Muscle of back (tissue), 13 donors: ENCODE measurements at places on chromosomes 1 and 21. TPM values are rescaled to one million over a fixed set of nuclear protein-coding genes. Genes with fewer than 3 reads are reported as not detected.
A peak's percentile ranks its signal among the peaks of the same experiment; 100 is the strongest.

The RIPK4 gene
- 0.46 TPM for polyA plus RNA-seq

GRCh38 chr1:6108937-6109614 lies 63.4 kb downstream of the KCNAB2 start:
- DNase-seq: no peak

DNA sequence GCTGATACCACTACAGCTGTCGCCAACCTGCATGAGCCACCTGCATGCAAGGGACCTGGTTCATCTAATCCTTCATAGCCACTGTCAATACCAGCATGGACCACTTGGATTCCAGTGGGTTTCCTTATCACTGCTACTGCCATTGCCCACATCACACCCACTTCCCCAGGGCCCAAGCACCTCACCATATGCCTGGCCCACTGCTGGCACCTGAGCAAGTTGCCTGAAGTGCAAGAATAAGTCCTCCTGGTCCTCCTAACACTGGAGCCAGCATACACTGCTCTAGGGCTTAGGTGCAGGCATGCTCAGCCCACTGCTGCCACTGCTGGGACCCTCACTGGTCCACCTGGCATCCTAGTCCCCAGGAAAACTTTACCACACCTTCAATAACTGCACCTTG lies 1136.8 kb upstream of the ADGRL4 start:
- no peak for DNase-seq

GRCh38 chr1:117067533-117068370 lies 7.6 kb downstream of the TTF2 start:
- peak; percentile 57 for DNase-seq

DNA sequence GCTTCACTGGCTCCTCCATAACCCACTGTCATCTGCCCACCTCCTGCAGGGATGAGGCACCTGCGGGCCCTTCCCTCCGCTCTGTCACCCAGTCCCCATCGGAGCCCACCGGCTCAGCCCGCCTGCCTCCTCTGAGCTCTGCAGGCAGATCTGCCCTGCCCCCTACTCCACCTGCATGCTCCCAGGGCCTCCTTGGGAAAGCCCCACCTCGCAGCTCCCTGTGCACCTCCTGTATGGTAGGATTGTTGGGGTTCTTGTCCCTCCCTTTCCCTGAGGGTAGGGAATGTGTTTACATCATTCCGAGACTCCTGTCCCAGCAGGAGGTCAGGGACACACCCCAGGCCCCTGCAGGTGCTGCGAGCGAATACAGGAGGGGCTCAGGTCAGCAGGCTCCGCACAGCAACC lies 50.5 kb downstream of the SIK1 start:
- no peak for DNase-seq

DNA sequence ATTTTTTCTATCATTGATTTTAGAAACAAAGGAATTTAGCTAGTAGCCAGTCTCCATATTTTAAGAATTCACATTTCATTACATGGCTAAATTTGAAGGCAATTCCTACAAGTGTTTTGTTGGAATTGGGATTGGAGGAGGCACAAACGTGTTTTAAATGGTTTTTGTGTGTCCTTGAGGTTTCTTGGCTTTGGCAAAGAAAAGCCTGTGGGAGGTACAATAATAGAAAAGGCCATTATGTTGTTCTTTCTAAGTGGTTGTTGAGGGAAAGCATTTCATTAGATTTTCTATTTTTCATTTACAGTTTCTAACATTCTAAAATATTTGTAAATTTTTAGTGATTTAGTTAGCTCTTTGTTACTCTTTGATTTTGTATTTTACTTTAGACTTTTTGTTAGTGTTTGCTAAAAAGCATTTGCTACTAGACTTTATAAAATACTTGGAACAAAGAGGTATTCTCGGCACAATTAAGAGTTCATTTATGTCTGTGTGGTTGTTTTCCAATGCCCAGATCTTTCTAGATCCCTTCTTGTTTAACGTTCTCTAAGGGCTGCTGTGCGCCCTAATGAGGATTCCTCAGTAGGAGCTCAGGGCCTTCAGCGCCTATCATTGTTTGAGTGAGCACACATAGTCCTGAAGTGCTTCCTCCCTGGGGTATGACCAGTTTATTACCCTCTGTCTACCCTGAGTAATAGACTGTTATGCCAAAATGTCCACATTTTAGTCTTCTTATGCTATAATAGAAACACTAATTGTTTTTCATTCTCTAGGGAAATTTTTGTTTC lies 70.0 kb upstream of the KIAA1614 start:
- no peak for DNase-seq

The NBPF1 gene
- polyA plus RNA-seq: 112 TPM

The EFNA3 gene
- polyA plus RNA-seq: 3.3 TPM

The KLF17 gene
- polyA plus RNA-seq: not detected

GRCh38 chr1:26378088-26378878 lies 5.7 kb upstream of the ZNF683 start:
- DNase-seq: peak; percentile 96

- no peak for DNase-seq
These were observed 54.1 kb upstream of the MUTYH start for GRCh38 chr1:45394342-45394741.

DNA sequence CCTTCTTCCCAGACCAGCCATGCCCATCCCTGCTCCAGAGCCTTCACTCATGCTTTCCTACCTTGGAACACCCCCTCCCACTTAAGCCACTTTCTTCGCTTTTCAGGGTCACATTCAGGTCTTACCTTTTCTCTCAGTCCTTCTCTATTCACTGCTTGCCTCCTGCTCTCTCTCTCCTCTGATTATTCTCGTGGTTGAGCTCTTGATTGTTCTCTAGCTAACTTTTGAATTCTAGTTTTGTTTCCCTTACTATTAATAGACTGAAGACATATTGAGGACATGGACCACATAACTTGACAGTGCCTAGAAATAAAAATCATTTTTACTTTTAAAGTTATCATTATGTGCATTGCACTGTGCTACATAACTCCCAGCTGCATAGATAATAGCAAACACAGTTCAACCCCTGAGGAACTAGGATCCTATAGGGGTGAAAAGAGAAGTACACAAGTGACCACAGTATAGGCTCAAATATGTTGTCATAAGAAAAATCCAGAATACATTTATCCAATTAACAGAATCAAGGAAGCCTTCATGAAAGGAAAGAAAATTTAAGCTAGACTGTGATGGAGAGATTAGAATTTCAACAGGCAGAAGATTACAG lies 21.5 kb downstream of the INSL5 start:
- DNase-seq: no peak

- no peak for DNase-seq
These were observed 202.2 kb downstream of the RRAGC start for GRCh38 chr1:38657207-38657840.

DNA sequence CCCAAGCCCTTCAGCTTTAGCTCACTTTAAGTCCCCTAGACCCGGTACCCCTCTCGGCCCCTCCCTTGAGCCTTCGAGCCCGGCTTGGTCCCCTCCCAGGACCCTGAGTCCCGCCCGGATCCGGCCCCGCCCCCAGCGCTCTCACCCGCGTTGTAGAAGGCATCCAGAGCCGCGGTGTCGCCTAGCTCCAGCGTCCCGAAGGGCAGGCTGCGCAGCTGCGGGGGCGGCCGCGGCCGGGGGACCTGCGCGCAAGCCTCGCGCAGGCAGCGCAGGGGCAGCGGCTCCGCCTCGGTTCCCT lies 699 bp downstream of the MAP3K6 start:
- DNase-seq: peak; percentile 76

The TMEM52 gene
- 69.8 TPM for polyA plus RNA-seq

DNA sequence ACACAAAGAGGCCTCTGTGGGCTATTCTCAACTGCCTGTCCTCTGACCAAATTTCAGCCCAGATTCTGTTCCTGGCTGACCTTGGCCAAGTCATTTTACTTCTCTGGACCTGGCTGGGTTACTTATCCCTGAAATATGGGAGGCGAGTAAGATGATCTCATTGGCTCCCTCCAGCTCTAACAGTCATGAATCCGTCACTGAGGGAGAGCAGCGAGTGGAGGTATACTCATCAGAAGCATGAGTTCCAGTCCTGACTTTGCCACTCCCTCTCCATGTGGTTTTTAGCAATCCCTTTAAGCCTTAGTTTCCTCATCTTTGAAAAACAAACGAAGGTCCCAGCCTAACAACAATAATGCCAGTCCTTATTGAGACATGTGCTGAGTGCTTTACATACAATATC lies 63.5 kb downstream of the CCDC185 start:
- DNase-seq: no peak
